ENCODE measurements at places on chromosomes 3 and 15.

GRCh38 chr15:41861736-41862356 lies 23.2 kb downstream of the PLA2G4B start:
- no peak for DNase-seq

DNA sequence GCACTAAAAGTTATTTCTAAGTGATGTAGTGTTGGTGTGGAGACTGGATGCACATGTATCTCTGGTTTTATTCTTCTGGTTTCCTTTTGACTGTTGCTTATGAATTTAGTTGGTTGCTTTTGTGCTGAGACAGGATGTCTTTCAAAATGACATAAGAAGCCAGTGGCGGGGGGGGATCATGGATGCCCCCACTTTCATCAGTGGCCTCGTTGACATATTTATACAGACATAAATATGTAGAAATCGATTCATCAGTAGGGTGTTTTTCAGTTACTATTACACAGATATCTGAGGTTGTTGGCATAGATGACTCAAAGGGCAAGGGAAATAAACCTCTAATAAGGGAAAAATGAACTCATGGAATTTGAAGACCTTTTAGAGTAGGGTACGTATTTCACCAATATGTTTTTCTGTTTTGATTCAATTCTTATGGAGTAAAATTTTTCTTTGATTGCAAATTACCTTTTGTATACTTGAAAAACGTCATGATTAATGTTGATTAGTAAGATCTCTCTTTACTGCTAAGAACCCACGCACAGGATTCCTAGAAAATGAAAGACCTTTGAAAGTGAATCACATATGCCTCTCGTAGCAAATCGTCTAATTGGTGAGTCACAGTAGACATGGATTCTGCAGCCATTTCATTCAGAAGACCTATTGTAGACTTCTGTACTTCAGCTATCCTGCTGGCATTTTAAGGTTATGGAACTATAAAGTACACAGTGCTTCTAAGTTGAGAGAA lies 97.4 kb upstream of the RBMS3 start:
- peak; percentile 93 for DNase-seq

DNA sequence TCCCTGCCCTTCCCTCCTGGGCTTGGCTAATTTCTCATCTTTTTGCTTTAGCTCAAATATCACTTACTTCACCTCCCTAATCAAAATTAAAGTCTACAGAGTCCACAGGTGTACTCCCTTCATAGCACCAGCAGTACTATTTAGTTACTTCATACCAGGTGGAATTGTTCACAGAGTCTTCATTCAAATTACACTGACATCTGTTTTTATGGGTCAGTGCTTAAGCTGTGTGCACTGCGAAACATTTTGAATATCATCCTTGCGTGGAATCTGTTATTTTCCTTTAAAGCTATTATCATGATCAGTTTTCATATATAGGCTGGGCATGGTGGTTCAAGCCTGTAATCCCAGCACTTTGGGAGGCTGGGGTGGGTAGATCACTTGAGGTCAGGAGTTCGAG lies 2.7 kb upstream of the SERF2 start:
- DNase-seq = no peak

DNA sequence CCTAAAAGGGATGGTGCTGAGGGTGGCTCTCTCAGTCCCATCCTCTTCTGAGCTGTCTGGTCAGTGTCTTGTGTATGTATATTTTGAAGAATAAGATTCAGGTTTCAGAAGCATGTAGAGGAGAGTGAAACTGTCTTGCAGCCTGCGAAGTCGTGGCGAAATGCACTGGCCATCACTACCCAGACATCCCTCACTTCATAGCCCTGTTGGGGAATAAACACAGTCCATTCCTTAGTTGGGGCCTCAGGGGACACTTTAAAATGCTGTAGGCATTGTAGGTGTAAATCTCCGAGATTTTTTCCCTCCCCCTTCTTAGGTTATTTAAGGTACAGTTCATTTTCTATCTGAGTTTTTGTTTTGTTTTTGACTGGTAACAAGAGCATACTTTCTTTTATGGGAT lies 93.8 kb downstream of the DNASE1L3 start:
- DNase-seq = peak; percentile 30

DNA sequence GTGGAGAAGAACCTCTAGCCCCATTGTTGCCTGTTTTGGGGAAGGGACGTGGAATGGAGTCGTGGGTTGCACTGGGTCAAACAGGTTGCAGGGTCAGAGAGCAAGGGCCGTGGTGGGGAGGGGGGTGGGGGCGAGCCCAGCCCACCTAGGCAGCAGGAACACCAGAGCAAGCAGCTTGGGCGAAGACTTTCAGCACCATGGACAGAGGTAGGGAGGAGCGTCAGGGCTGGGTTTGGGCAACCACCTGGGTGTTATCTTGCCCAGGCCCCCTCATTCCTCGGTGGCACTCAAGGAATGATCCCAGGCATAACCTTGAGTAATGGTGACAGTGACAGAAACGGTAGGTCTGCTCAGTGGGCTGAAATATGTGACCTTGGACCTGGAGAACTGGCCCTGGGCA lies 45.9 kb upstream of the TMEM115 start:
- DNase-seq = no peak

- DNase-seq = no peak
Measured at GRCh38 chr3:192597506-192597905, 129.8 kb downstream of the FGF12 start.

DNA sequence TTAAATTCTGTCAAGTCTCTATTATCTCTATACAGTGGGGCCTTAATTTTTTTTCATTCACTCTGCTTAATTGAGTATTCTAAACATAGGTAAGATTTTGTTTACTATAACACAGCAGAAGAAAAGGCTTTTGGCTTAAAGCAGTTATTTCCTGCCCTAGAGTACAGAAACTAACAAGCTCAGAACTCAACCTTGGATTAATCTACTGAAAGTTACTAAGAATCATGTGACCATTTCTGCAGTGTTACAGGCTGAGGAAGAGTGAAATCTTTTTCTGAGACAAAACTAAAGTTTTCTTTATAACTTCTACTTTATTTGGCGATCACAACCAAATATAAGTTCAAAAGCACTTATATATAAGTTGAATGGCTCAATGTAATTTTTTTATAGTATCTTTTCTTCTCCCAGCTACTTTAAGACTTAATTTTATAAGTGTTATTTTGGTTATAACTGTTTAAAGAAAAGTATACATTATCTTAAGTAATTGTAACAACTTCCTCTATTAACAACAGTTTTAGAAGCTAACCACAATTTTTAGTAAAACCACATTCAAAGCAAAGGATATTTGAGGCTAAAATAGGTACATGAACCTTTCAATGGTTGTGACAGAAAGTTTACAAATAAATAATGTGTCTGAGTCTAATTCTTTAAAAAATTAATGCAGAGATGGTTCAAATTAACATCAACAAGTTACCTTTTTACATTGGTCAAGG lies 240.6 kb upstream of the NAALADL2 start:
- peak; percentile 12 for DNase-seq

DNA sequence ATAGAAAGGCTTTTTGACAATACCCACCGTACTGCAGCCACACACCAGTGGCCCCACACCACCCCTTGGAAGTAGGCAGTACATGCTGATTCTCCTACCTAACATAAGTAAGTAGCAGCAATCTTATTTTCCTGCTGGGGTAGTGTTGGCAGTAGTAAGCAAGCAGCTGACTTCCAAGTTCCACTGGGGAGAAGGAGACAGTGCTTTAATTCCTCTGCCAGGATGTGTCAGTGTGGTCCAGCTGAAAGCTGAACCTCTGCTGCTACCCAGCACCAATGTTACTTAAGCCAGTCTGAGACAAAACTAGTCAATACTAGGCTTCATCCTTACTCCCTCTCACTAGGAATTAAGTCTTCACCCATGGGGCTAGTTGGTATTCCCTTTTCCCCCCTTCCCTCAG lies 74.7 kb downstream of the DZIP3 start:
- DNase-seq = peak; percentile 3

GRCh38 chr15:48089702-48090101 lies 31.1 kb upstream of the SLC24A5 start:
- DNase-seq = no peak

GRCh38 chr3:143584474-143584873 lies 263.8 kb downstream of the SLC9A9 start:
- DNase-seq = no peak

- DNase-seq = no peak
Measured at GRCh38 chr3:42713747-42714146, 11.1 kb upstream of the HHATL start.

DNA sequence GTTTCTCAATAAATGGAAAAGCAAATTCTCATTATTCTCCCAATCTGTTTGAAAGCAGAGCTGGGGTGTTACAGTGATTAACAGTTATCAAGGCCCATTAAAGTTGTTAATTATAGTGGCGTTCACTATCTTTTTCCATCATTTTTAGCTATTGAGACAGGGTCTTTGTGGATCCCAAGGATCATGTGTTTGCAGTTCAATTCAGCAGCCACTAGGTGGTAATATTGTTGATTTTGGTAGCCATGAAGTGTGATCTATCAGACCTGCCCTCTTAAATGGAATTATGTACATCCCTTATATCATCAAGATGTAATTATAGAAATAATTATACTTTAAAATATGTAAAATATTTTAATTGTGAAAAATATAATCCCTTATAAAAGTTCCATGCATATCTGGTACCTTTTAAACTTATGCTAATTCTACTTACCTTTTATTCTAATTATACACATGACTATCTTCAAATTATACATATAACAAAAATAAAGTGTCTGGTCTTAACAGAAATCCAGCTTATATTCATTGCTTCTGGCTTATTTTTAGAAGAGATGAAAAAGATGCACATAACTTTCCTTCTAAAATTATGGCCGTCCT lies 126.4 kb downstream of the GREM1 start:
- DNase-seq = no peak

DNA sequence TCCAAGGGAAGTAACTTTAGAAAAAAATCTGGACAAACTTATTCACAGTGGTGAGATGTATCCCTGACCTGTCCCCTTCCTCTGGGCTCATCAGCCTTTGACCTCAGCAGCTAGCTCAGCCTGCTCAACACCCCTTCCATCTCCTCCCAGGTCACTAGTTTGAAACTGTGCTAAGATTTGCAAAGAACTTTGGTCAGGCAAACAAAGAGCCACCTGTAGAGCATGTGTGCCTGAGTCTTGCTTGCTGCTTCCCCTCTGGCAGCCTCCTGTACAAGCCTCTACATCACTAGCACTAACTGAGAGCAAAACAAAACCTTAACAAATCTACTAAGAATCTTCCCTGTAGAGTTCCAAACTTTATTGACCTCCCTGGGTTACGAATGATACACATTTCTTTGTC lies 43.9 kb downstream of the NR1I2 start:
- DNase-seq = no peak

GRCh38 chr3:179000659-179001058 lies 71.0 kb downstream of the ZMAT3 start:
- DNase-seq = no peak

GRCh38 chr15:95626501-95627361 lies 703.8 kb upstream of the NR2F2 start:
- DNase-seq = peak; percentile 46

- peak; percentile 1 for DNase-seq
Measured at GRCh38 chr3:116835658-116836057, 126.1 kb downstream of the TUSC7 start.

GRCh38 chr3:1404270-1404962 lies 311.6 kb downstream of the CNTN6 start:
- DNase-seq = peak; percentile 21

- DNase-seq = no peak
Measured at GRCh38 chr3:9205345-9206143, 43.9 kb downstream of the SRGAP3 start.

DNA sequence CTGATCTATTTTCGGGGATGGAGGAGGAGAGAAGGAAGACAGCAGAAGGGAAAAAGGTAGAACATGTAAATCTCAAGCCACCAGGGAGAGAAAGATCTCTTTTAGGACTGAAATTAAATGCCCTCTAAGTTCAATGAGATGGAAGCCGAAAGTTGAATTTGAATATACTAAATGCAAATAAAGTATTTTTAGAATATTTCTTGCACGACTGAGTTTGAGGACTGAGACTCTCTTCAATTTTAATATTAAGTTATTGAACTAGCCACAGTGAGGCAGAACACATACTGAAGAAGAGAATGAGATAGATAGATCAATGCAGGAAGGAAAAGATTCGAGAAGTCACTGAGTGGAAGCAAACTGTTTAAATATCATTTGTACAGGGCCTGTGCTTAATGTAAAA lies 399.9 kb upstream of the CBLB start:
- no peak for DNase-seq

GRCh38 chr15:63172376-63172775 lies 15.1 kb upstream of the RPS27L start:
- DNase-seq = no peak

- no peak for DNase-seq
Measured at GRCh38 chr3:33639889-33640288, 78.2 kb downstream of the CLASP2 start.

DNA sequence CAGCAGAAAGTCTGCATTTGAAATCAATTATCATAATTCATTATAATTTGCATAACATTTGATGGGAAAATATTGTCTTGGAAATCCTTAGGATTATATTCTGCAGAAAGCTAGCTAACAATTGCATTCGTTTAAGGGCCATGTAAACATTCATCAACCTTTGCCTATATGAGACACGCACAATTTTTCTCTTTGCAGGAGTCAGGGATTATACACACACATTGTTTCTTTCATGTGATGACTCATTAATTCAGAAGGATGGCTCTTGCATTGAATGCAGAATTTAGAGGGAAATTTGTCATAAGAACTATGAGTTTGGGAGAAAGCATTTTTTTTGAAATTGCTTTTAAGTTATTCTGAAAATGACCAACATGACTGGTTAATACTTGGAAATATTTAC lies 844.7 kb downstream of the DIPK2A start:
- no peak for DNase-seq

DNA sequence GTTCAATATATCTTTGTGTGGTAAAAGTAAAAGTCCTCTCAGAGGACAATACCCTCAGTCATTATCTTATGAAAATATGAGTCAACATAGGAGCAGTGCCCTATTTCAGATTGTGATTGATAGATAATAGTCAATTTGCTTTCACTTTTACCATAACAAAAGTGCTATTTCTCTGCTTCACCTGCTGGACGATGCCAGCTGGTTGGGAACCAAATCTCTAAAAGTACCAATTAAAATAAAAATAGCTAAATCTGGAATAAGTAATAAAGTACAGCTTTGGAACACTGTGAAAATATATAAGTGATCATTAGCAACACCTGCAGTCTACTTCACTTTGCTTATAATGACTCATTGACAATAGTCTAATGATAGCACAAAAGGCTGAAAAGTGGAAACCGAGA lies 390.3 kb upstream of the AGTR1 start:
- no peak for DNase-seq

GRCh38 chr3:143146486-143147274 lies 27.1 kb downstream of the CHST2 start:
- no peak for DNase-seq

DNA sequence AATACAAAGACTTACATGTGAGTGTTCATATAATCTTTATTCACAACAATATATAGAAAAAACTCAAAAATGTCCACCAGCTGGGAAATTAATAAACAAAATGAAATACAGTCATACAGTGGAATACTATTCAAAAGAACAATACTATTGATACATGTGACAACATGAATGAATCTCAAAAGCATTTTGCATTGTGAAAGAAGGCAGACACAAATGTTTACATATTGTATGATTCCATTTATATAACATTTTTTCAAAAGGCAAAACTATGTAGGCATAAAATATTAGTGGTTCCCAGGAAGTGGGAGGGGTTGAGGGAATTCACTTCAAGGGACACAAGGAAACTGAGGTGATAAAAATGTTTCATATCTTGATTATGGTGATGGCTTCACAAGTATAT lies 303.2 kb downstream of the CTNNB1 start:
- no peak for DNase-seq
